ENCODE measurements at places on chromosomes 7 and 10.

GRCh38 chr10:99938563-99938962, 71.2 kb downstream of the DNMBP start:
- no peak for DNase-seq

DNA sequence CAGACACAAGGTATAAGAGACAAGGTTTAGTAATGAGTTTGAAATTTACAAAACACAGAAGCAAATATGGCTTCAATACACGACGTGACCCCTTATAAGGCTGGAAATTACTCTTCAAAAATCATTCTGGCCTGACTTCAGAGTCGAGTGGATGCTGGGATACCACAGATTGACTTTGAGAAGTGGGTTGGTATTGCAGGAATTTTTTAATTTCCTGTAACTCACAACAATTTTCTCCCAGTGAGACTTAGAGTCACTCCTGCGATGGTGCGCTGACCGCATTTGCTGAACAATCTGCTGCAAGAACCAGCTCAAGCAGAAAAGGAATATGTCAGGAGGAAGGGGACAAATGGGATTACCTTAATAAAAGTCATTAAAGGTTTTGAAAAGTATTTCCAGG, 132.1 kb downstream of the EMX2 start:
- no peak for DNase-seq

DNA sequence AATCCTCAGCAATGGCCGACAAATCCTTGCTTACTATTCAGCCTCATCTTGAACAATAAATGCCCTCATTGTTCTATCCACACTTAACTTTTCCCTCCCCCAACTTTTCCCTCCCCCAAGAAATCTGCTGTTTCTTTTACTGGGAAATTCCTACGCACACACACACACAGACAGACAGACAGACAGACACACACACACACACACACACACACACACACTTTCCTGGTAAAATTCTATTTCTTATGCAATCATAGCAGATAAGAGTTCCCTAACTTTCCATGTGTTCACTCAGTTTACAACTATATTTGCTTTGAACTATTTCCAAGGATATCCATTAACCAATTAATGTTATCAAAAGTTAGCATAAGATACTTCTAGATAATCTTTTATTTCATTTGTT, 52.9 kb downstream of the RELN start:
- DNase-seq, result no peak

- DNase-seq, result no peak
These were observed 179.0 kb downstream of the DGKI start for GRCh38 chr7:137667633-137668387.

- DNase-seq, result no peak
These were observed 239.6 kb upstream of the SLC26A5 start for GRCh38 chr7:103685646-103686045.

GRCh38 chr7:28812616-28813015, 145.5 kb downstream of the TRIL start:
- DNase-seq, result no peak

GRCh38 chr10:132158122-132158741, 28.5 kb upstream of the DPYSL4 start:
- DNase-seq, result no peak
